Activated CD4-positive, CD25-positive, alpha-beta regulatory T cell treated with anti-CD3 and anti-CD28 coated beads, Interleukin-2, amount 50 U/mL, for 72 hours (primary cell): ENCODE measurements at places on chromosomes 7 and 10.

- DNase-seq: no peak
Observed at GRCh38 chr10:72061930-72062329, 26.4 kb downstream of the SPOCK2 start.

- DNase-seq: no peak
Observed at GRCh38 chr7:24701261-24702235, 55.7 kb downstream of the GSDME start.

- DNase-seq: no peak
Observed at GRCh38 chr7:153696242-153696641, 356.0 kb upstream of the DPP6 start.

- no peak for DNase-seq
Observed at GRCh38 chr7:48976253-48976652, 51.9 kb downstream of the CDC14C start.

DNA sequence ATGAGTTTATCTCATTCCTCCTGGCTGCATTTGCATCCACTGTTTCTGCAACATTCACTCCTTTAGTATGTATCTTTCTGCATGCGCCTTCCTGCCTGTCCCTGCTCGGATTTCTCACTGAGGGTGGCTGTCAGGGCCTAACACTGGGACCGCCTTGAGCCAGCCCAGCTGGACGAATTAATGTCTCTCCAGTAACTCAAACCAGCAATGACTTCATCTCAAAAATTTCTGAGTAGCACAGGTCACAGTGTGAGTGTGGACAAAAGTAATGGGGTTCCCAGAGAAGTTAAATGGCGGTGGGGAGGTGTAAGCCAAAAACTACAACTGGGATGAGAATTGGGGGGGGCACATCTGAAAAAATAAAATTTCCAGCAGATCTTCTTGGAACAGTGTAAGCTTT, 444.0 kb upstream of the MGMT start:
- no peak for DNase-seq

DNA sequence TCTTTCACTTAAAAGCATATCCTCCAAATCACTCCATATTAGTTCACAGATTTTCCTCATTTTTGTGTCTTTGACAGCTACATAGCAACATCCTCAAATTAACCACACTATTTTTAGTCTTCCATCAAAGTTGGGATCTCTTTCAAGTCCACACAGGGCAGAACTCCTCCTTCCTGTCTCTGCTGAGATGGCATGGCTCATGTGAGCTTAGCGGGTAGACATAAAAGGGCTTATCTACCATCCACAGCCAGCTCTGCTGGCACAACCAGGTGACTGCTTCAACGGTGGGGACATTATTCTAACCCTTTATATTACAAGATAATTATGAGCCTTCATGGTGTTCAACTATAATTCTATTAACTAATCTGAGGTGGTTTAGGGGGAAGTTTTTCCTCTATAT, 35.5 kb downstream of the ICA1 start:
- DNase-seq: no peak
